ENCODE measurements at places on chromosomes 16 and 17.
A peak's percentile ranks its signal among the peaks of the same experiment; 100 is the strongest.

DNA sequence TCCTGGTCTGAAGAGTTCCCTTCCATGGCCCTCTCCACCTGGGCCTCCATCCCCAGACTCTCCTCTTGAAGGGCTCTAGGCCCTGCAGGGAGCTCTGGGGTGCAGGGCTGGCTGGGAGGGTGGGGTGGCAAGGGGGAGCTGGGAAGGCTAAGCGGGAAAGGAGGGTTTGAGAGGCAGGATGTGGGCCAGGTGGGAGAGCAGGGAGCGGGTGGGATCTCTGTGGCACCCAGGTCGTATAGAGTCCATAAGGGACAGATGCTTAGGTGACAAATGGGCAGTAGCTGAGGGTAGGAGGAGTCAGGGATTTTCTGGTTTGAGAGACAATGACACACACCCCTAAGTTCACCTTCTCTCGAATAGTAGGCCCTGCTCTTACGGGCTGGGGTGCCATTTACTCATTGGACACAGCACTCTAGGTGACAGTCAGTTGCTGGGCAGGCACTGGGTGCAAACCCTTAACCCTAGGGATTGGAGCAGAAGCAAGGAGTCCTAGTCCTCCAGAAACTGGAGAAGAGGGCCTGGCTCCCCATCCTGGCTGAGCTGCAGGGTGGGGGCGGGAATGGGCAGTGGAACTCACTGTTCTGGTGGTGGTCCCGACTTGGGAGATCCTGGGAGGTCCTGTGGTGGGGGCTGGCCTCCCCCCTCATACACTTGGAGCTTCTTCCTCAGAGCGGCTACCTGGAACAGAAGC lies 15.3 kb downstream of the KIF18B start:
- DNase-seq, result no peak

DNA sequence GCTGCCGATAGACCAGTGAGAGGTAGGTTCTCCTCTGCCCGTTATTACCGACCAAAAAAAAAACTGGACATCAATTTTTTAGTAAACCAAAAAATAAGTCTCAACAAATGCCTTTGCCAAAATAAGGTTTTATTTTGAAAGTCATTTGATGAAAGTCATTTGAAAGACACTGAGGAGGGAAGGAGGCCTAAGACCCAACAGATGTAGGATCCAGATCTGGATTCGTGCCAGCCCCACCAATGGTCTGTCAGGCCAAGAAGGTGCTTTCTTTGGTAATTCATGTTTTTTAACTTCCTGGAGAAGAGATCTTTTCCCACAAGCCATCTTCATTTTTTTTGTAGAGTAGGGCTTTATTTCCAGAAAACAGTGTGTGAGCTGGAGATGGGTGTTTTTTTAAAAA lies 18.1 kb downstream of the NTAN1 start:
- no peak for DNase-seq

DNA sequence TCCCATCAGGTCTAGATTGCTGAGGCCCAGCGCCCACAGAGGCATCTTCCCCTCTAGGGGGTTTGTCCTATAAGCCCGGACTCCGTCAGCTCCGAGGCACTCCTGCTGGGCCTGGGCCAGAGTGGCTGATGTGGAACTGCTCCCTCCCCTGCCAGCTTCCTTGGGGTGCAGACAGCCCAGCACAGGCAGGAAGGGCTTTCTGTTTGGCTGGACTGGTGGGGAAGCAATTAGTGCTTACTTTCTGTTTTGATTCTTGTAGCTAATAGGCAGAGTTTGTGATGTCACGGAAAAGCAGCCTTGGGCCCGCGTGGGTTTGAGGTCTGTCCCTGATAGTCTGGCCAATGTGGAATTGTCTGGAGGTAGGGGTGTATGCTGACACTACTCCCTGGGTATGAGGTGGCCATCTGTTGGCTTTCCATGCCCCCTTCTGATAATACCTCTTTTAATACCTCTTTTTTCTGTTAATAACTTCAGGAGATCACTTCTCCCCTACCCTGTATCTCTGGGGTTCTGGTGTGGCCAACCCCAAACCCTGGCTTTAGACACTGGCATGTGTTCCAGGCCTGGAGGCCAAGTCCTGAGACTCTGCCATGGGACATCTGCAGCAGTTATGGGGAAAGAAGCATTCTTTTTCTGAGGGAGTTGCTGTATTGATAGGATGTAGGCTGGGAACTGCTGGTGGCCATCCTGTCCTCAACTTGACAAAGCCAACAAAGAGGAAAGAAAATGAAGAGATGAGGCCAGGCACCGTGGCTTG lies 190.9 kb downstream of the RAB11FIP4 start:
- DNase-seq, result no peak

DNA sequence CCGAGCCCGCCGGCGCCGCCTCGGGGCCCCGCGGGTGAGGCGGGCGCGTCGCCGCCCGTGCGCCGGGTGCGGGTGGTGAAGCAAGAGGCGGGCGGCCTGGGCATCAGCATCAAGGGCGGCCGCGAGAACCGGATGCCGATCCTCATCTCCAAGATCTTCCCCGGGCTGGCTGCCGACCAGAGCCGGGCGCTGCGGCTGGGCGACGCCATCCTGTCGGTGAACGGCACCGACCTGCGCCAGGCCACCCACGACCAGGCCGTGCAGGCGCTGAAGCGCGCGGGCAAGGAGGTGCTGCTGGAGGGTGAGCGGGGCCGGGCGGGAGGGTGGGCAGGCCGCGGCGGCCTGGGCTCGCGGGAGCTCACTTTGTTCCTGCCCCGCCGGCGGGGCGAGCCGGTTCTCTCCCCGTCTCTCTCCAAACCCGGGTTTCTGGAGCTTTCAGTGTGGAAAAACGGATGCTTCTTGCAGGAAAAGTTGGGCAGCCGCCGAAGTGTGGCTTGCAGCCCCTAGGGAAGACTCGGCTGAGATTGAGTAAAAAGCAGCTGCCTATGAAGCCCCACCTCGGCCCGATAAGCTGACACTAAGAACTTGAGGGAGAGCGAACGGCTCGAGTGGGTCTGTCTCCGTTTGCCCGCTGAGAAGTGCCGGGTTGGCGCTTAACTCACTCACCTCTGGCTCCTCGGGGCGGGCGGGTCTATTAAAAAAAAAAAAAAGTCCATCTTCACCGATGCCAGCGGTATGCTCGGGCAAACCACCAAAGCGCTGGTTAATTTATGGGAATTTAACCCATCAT lies 677 bp downstream of the SNTB2 start:
- DNase-seq, result peak; percentile 26

DNA sequence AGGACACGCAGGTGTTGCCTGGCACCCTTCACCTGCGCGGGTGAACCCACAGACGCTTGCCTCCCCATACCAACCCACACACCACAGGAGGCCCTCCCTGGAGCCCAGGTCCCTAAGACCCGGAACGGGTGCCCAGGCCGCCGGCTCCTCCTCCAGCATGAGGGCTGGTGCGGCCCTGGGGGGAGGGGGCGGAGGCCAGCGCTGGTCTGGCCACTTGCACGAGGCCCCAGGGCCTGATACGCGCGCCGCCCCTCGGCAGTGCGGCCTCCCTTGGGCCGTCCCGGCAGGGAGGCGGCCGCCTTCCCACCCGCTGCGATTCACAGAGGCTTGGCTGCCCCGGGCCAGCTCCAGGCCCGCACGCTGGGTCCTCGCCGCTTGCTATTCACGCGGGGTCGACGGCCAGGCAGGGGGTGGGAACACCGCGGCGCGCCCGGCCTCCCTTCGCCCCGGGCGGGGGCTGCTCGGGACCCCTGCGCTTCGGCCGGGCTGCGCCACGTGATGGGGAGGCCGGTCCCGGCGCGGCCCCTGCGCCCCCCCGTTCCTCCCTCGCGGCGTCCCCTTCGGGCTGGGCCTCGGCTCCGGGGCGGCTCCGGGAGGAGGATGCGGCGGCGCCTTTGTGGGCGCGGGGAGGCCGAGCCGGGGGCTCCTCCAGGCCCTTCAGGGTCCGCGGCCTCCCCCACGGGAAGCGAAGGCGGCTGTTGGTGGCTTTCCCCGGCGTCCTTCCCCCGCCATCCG lies 685 bp downstream of the FASN start:
- DNase-seq, result peak; percentile 32

GRCh38 chr17:50272246-50272645 lies 2.0 kb upstream of the TMEM92 start:
- no peak for DNase-seq

GRCh38 chr17:75088465-75089417 lies 987 bp downstream of the SLC16A5 start:
- DNase-seq, result no peak

DNA sequence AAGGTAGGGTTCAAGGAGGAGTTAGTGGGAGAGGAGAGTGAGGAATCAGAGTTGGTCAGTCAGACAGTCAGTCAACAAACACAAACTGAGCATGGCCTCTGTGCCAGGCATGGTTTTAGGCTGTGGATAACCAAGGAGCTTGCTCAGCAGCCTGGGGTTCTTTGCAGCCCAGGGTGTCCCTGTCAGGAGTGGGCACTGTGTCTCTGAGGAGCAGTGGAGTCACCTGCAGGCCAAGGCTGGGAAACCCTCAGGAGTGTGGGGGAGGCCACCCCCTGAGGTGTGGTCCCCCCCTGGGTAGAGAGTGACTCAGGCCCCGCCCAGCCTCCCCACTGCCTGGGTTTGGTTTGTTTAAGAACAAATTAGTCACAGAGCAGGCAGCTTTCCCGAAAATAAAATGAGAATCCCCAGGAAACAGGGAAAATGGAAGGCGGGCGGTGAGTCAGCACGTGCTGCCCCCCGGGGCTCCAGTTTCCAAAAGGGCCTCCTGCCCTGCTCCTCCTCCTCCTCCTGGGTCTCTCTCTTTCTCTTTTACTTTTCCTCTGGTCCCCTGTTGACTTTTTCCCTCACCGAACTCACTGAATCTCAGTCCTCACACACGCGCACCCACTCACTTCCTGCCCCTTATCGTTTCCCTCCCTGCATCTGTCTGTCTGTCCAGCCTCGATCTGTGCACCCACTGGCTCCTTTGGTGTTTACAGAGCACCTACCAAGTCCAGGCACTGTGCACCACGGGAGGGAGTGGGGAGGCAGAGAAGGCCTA lies 44.3 kb downstream of the SOCS3 start:
- peak; percentile 43 for DNase-seq

DNA sequence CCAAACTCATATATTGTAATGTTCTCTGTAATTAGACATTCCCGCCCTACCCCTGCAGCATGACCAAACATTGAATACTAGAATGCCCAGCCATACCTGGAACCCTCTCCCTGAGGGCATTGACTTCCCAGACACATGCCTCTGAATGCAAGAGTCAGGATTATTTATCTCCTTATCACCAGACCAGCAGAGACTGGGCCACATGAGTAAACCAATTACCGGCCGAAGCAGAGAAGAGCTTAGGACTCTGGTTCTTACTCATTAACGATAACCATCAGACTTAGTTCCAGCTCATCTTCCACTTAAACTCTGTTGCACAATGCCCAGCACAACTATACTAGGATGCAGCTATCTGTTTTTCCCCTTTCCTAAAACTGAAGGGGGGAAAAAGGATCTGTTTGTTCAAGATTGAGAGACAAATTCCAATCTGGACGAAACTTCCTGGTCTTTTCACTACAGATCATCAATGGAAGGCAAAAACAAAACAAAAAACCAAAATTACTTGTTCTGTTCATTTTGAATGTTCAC lies 88.2 kb upstream of the CORO6 start:
- no peak for DNase-seq

GRCh38 chr17:74898376-74898946 lies 5.0 kb upstream of the FADS6 start:
- no peak for DNase-seq

DNA sequence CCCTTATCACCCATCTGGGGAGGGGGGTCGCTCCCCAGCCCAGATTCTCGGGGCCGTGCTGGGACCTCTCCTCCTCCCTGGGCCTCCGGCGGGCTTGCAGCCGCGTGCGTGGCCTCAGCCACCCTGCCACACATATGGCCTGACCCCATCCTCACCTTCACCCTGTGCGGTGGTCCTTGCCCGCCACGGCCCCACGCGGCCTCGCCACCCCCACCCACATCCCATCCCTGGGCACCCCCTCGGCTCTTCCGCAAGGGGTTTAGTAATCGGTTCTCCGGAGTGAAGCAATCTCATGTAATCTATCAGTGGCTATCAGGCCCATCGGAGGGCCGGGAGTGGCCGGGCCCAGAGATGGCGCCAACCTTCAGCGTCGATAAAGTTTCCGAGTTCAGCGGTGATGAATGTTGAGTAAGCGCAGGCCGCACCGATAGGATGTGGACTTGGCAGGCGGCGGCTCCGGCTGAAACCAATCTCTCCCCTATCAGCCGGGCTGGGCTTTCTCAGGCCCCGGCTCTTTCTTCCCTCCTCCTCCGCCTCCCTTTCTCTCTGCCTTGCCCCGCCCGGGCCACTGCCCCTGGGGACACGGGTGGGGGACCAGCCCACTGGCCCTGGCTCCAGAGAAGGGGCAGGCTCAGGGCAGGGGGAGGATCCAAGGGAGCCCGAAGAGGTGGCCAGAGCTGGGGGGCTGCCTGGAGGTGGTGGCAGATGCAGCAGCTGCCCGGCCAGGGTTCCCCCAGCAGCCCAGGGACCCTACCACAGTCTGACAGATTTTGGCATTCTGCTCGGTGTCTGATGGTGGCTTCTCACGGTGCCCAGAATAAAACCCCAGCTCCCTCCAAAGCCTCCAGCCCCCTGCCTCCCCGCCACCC lies 20.8 kb downstream of the ZFPM1 start:
- no peak for DNase-seq

DNA sequence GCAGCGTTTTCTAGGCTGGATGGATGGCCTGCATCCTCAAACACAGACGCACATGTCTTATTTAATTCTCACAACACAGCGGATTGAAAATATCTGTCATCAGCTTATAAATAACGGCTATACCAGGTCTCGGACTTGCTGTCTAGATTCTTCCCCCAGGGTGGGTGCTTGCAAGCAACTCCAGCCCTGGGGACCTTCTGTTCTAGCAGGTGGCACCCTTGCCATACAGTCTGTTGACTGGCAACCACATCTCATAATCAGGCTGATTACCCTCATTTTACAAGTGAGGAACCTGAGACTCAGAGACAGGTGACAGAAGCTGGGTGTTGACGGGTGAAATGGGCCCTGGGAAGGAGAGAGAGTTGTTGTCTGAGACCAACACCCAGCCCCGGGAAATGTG lies 16.2 kb upstream of the SEZ6 start:
- DNase-seq, result no peak

DNA sequence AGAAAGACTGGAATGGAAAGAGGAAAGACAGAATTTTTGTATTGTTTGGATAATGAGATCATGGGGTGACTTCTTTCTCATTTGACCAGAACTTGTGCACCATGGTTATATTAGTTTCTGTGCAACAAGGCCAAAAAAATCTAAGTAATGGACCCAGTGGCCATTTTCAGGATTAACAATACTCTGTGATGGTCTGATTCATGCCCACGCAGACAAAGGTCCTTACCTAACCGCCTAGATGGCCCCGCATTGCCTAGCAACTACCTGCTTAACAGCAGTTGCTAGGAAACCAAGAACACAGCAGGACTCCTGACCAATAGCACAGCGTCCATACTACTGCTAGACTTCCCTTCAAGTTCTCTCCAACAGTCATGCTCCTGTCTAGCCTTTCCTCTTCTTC lies 22.4 kb downstream of the MIS12 start:
- DNase-seq, result no peak

- DNase-seq, result no peak
Observed at GRCh38 chr16:85931596-85932402, 32.8 kb downstream of the IRF8 start.

DNA sequence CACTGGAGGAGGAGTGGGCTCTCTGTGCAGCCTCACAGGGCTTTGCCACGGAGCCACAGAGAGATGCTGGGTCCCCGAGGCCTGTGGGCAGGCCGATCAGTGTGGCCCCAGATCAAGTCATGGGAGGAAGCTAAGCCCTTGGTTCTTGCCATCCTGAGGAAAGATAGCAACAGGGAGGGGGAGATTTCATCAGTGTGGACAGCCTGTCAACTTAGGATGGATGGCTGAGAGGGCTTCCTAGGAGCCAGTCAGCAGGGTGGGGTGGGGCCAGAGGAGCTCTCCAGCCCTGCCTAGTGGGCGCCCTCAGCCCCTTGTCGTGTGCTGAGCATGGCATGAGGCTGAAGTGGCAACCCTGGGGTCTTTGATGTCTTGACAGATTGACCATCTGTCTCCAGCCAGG lies 3.9 kb downstream of the NXPH3 start:
- no peak for DNase-seq

GRCh38 chr17:10041287-10041612 lies 136.2 kb upstream of the RCVRN start:
- DNase-seq, result no peak

Data from activated T-cell treated with anti-CD3 and anti-CD28 coated beads for 24 hours (primary cell).